ENCODE measurements at places on chromosomes 7 and 10.

GRCh38 chr7:120226188-120226587, 46.8 kb upstream of the KCND2 start:
- no peak for DNase-seq

DNA sequence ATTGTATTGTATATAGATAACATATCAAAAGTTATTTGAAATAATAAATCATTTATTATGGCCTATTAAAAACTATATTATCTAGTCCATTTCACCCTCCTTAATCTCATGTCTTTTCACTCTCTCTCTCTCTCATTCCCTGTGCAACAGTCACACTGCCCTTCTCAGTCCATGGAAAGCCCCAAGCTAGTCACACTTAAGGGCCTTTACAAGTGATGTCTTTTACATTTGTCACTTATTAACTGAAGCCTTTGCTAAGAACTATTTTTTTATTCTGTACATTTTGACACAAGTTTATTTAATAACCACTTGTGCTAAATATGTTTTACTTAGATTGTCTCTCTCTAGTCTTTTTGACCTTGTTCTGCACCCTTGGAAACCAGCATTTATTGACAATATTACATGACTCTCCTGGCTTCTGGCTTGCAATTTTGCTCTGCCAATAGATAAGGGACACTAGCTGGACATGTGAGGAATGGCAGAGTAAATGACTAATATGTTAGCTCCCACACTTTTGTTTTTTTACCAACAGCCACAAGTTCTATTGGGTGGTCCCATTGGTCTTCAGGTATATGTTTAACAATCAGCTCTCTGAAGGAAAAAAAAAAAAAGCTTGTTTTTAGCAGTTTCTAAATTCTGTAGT, 706.8 kb upstream of the POT1 start:
- DNase-seq: no peak

- DNase-seq: no peak
Observed at GRCh38 chr7:101598422-101598985, 30.6 kb downstream of the MYL10 start.

DNA sequence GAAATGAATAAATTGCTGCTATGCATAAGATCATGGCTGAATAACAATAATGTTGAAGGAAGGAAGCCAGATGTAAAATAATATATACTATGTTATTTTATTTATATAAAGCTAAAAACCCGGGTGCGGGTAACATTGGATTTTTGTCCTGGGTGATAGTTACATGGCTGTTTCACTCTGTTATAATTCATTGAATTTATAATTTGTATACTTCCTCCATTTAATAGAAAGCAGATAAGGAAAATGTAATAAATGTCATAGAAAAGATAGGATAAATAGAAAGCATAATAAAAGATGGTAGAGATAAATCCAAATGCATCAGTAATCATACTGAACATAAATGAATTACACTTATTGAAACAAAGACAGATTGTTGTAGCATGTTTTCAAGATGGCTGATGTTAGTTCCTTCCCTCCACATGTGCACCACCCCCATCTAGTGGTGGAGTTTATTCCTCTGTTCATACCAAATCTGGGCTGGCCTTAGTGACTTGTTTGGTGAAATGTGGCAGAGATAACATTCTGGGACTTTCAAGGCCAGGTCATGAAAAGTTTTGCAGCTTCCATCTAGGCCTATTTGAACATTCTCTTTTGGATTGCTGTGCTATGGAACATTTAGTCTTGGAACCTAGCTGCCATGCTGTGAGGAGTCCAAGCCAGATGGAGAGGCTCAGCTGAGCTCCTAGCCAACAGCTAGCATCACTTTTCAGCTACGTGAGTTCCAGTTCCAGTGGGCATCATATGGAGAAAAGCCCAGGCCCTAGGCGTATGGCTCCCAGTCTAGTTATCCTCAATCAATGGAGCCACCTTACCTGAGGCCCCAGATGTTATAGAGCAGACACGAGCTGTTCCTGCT, 46.9 kb downstream of the AHCYL2 start:
- DNase-seq: peak; percentile 41

DNA sequence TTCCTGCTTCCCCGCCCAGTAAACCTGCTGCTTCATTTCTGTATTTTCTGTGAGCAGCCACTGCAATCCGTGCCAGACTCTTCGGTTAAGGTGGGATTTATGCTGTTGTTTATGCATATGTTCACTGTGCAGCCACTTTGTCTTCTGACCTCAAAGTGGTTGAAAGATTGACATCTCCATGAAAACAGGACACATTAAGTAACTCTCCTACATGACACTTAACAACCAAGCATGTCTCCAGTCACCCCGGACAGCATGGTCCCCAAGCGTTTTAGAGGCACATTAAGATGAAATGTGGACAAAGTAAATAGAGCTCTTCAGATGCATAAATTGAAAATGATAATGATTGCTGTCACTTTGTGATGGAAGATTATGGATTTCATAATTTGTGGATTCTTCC, 421.3 kb downstream of the GFRA1 start:
- no peak for DNase-seq

- DNase-seq: no peak
Observed at GRCh38 chr10:6561552-6561951, 18.5 kb downstream of the PRKCQ start.

- no peak for DNase-seq
Observed at GRCh38 chr7:101941481-101942383, 124.3 kb downstream of the CUX1 start.

DNA sequence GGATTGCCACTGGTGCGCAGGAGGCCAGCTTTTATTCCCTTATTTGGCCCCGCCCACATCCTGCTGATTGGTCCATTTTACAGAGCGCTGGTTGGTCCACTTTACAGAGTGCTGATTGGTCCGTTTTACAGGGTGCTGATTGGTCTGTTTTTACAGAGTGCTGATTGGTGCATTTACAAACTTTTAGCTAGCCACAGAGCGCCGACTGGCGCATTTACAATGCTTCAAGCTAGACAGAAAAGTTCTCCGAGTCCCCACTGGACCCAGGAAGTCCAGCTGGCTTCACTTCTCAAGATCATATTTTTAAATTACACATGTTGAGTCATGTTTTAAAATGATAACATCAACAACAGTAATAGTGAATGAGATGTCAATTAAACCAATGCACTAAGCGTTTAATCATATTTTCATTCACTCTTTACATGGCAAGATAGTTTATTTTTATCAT, 128.3 kb downstream of the CUBN start:
- DNase-seq: no peak

DNA sequence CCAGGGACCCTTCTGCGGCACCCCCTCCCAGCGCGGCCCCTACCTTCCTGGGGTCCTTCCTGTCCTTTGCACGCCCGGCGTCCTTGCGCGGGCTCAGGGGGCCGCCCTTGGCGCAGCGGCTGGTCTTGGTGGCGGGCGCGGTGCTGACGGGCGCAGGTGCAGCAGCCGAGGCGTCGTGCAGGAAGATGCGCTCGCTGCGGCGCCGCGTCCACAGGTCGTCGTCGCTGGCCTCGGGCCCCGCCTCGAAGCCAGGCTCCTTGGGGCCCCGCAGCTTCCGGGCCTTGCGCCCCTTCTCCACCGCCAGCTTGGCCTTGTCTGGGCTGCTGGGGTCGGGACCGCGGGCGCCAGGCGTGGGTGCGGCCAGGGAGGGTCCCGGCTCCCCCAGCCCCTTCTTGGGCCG, 49.8 kb downstream of the SLC29A4 start:
- no peak for DNase-seq

DNA sequence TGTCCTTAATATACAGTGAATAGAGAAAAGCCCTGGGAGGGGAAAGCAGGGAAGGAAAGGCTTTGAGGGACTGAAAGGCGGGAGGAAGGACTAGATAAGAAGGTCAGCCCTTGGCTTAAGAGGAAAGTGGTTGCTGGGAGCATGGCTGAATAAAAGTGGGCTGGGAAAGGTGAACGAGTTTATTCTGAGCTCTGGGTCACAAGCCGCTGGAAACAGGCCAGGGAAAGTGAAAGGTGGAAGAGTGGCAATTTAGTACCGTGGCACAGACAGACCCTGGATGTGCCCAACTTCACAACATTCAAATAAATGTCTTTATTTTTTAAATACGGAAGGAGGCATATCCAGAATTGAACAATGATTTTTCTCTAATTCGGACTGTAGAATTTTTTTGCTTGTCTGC, 39.7 kb downstream of the TAC1 start:
- no peak for DNase-seq

DNA sequence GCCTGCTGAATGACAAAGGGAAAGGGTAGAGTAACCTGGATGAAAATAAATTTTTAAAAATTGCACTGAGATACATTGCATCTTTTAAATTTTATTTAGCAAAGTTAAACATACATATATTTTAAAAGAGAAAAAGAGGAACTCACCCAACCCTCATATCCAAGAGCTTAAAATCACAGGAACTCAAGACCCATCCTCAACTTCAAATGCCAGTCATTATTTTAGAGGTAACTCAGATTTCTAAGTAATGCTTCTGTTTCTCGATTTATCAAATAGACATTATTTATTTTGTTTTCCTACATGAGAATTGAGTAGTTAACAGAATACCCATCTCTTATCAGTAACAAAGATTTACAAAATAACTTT, 32.4 kb upstream of the KMT2E start:
- no peak for DNase-seq

- DNase-seq: no peak
Observed at GRCh38 chr7:47839381-47839780, 108.9 kb downstream of the PKD1L1 start.

GRCh38 chr10:24238519-24239247, 29.7 kb downstream of the KIAA1217 start:
- DNase-seq: peak; percentile 46

DNA sequence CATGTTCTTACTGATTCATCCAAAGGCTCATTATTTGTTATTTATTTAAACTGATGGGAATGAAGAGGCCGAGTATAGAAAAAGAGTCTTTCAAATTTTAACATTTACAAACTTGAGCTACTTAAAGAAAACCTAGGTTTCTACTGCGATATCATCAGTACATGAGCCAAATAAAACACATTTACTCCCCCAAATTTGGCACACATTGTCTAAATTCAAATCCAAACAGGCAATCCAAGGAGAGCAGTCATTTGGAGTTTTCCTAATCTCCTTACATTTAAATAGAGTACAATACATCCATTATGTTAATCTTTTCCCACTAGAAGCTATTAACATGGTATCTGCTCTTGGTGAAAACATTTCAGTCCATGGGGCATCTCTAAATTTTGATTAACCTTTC, 2.2 kb downstream of the NMT2 start:
- DNase-seq: no peak

- peak; percentile 54 for DNase-seq
Observed at GRCh38 chr7:108454674-108455550, 1.3 kb downstream of the NRCAM start.

DNA sequence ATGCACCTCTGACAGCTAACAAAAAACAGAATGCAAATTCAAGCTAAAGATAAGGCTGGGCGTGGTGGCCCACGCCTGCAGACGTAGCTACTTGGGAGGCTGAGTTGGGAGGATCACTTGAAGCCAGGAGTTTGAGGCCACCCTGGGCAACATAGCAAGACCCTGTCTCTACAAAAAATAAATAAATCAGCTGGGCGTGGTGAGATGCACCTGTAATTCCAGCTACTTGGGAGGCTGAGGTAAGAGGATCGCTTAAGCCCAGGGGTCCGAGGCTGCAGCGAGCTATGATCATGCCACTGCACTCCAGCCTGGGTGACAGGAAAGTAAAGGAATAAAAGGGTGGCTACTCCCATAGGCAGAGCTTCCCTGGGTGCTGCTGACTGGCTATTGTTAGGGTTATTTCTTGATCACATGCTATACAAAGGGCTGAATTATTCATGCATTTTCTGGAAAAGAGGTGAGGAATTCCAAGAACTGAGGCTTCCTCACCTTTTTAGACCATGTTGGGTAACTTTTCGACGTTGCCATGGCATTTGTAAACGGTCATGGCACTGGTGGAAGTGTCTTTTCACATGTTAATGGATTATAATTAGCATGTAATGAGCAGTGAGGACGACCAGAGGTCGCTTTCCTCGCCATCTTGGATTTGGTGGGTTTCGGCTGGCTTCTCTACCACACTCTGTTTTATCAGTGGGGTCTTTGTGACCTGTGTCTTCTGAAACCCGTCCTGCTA, 6.9 kb upstream of the PSMG3 start:
- no peak for DNase-seq

- DNase-seq: no peak
Observed at GRCh38 chr7:108254259-108254658, 124.1 kb upstream of the LAMB4 start.

DNA sequence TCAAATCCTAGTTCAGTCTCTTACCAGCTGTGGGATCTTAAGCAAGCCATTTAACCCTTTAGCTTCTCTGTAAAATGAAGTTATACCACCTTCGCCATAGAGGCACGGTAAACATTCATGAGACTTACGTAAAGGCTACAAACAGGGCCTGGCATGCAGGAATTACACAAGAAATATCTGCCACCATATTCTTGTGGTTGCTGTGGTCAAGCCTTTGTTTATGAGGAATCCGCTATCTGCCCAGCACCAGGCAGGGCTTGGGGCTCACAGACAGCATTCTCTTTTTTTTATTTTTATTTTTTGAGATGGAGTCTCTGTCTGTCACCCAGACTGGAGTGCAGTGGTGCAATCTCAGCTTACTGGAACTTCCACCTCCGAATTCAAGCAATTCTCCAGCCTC, 9.9 kb downstream of the AIFM2 start:
- DNase-seq: no peak

- DNase-seq: no peak
Observed at GRCh38 chr10:50480054-50481007, 143.4 kb downstream of the SGMS1 start.

DNA sequence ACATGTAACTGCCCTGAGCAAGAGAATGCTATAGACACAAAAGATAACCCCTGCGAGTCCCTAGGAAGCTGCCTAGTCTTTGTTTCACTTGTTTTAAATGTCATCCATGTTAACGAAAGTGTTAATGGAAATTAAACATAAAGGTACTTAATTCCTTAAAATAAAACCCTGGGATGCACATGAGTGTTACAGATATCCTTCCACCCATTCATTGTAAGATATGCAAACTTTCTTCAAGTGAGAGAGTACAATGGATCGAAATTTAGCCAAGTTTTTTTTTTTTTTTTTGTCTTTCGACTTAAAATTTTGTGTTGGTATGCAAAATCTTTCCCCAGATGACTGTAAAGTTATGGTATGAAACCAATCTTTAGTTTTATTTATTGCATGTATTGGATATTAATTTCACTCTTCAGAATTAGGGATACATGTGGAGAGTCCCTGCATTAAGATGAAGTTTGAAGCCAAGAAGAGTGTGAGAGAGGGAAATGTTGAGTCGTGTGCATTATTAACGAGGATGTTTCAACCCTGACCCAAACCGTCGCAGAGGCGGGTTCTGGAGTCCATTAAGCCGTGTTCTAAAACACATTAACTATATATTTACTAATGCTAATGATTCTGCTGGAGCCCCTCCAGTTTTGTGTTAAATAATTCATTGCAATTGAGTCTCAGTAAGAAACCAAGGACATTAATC, 1.6 kb downstream of the CDK14 start:
- DNase-seq: no peak
